MM.1S (cell line): ENCODE measurements at places on chromosomes 1 and 21.

- no peak for DNase-seq
Measured at GRCh38 chr1:34186741-34187494, 10.2 kb downstream of the C1orf94 start.

- DNase-seq = no peak
Measured at GRCh38 chr1:33824321-33824720, 39.6 kb upstream of the HMGB4 start.

GRCh38 chr1:245418077-245418476, 263.3 kb downstream of the KIF26B start:
- no peak for DNase-seq

GRCh38 chr1:179094818-179095217, 12.9 kb downstream of the TOR3A start:
- no peak for DNase-seq

DNA sequence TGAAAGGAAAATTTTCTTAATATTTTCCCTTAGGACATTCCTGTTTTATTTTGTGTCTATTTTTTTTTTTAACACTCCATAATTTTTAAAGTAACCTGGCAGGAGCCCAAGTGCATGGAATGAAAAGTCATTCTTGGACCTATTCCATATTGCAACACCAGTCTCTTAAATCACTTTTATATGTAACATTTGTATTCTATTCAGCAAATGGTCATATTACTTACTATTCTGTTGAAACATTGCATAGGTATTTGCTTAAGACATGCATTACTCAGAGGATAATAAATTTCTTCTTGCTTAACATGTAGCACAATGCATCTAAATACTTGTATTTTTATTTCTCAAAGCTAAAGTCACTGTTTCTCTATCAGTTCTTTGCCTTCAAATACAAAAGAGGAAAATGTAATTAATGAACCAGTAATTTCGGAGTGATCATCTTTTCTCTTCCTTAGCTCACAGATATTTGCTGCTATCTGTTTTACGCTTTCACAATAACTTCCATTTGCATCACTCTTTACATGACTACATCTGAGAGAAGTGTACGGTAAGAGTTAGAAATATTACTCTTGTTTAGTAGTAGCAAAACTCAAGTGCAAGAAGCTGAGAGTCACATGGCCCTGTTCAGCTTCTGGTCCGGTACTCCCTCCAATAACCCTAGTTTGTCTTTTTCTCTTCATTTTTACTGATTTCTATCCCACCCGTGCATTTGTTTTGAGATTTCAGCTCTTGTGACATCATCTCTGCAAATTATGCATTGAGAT, 394.8 kb downstream of the USP25 start:
- DNase-seq = no peak

GRCh38 chr1:241579434-241579833, 47.3 kb downstream of the KMO start:
- no peak for DNase-seq

DNA sequence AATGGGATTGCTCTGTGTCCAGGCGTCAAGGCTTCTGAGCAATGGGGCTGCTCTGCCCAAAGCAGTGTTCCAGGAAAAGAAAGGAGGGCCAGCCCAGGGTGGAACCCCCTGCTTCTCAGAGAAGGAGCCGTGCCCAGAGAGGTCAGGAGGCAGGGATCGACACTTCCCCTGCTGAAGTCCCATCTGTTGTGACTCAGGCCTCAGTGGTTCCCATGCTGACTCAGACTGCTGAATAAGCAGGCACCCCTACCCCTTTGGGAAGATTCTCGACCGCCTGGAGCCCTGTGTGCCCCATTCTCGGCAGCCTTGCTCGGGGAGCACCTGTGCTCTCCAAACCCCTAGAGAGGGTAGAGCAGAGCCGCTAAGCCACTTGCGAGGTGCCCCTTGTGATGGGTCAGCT, 23.9 kb downstream of the PKP1 start:
- DNase-seq = no peak

DNA sequence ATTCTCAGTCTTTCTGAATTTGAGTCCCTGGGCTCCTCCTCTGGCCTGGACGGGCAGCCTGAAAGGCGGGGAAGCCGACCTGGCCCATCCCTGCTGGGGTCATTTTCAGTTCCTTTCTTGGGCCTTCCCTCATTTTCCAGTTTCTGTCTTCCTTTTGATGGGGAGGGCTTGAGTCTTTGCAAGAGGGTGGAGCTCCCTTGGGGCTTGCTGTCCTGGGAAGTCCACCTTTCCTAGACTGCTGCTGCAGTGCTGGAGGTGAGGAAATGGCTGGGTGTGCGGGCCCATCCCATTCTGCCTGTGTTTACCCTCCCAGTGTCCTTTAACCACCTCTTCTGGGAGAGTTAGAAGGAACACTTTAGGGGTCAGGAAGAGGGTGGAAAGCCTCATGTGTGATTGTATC, 40.4 kb upstream of the SYNC start:
- DNase-seq = no peak

GRCh38 chr1:17540255-17541001, 930 bp downstream of the ARHGEF10L start:
- no peak for DNase-seq

- no peak for DNase-seq
Measured at GRCh38 chr21:42796327-42797062, 82.8 kb downstream of the WDR4 start.

- no peak for DNase-seq
Measured at GRCh38 chr1:25613091-25613490, 3.5 kb upstream of the MAN1C1 start.

GRCh38 chr1:185426848-185427247, 109.8 kb upstream of the IVNS1ABP start:
- no peak for DNase-seq

DNA sequence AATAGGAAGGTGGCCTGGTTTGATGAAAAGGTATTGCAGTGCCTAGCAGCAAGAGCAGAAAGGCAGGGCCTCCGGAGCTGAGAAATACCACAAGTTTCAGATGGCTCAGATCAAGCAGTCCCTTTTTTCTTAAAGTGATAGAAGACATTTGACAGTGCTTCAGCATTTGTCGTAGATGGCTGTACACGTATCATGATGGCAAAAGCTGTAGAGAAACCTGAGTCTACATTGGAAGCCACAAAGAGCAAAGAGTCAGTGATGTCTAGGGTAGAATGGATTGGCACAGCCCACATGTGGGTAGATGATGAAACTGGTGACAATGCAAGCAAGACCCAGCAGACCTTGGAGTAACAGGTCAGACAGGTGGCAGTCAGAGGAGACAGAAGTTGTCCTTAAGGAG, 101.3 kb upstream of the ARTN start:
- peak; percentile 88 for DNase-seq

DNA sequence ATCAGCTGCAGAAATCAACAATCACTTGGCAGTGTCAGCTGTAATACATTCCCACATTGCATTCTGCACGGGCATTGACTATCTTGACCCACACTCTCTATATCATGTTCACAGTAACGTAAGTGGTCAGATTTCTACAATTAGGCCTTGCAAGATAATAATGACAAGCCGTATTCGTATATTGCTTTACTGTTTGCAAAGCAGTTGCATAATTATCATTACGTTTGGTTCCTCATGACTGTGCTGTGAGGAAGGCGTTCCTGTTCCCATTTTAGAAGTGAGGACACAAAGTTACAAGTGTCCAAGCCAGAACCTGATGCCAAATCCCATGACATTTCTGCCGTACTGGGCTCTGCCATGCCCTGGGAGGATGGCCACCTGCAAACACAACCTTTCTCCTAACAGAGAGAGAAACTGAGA, 53.5 kb upstream of the TARBP1 start:
- no peak for DNase-seq

- no peak for DNase-seq
Measured at GRCh38 chr1:201028461-201028889, 5.0 kb upstream of the KIF21B start.

DNA sequence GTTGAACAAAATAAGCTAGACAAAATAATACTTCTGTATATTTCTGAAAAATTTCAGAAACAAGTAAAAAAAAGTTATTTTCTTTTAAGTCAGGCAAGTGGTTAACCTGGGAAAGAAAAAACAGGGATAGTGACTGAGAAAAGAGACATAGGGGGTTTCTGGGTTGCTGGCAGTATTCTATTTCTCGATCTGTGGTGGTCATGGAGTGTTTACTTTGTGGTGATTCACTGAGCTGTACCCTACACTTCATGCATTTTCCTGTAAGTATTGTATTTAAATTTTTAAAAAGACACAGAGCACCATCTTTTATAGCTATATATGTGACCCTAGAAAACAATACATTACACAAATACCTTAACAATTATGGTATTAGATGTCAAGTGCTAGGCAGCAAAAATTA, 58.2 kb downstream of the ZNF644 start:
- DNase-seq = no peak

DNA sequence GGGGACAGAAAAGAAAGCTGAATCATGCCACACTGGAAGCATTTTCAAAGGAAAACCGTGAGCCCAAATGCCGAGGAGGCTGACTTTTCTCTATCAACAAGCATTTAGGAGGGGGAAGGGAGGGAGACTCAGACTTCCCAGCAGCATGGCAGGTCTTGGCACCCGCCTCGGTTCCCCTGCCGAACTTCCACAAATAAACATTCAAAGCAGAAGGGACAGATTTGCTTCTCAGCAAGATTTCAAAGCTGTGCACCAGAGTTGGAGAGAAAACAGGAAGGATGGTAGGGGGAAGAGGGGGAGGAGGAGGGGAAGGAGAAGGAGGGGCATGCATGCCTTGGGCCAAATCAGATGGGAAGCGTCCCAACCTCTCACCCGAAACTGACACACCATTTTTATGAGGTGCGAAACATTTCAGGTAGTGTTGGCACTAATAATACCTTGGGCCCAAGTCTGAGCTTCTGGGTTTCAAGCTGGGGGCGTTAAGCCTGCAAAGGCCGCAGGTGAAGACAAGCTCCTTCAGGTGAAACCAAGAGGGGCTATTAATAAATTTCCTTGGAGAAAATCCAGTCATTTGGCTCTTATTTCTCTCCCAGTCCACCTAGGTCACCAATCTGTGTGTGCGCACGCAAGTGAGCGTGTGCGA, 26.4 kb downstream of the ABCA4 start:
- DNase-seq = no peak

- DNase-seq = no peak
Measured at GRCh38 chr1:233331676-233332519, 4.4 kb downstream of the MAP3K21 start.

DNA sequence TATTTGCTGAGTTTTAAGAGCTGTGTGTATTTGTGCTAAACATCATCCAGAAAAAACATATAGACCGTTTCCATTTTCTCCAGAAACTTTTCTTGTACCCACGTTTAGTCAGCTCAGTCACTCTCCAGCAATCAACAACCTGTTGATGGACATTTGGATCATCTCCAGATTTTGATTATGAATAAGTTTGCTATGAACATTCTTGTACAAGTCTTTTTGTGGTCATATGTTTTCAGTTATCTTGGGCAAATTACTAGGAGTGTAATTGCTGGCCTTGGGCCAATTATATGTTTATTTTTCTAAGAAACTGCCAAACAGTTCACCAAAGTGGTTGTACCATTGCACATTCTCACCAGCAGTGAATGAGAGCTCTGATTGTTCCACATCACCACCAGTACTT, 221.8 kb downstream of the CENPF start:
- DNase-seq = no peak

DNA sequence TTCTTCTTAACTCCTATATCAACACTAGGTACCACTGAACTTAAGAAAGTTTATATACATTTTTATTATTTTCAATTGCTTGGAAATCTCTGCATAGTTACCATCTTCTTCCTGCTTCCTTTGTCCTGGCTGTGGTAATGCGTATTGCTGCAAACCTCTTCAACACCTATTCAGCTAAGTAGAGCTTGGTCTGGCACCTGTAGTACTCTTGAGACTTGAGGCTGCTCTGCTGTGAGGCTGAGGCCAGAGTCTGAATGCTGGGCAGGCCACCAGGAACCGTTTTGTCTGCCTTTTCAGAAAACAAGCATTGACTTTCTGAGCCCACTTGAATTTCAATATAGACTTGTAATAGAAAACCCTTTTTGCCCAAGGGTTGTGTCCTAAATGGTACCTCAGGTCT, 52.0 kb upstream of the RGS2 start:
- no peak for DNase-seq

GRCh38 chr21:43764576-43765495, 11.3 kb downstream of the CSTB start:
- DNase-seq = no peak

- DNase-seq = peak; percentile 73
Measured at GRCh38 chr1:203127666-203128430, at the start of gene ADORA1. ADORA1 (plus strand) TSS chr1:203127726; CDS start chr1:203128842, 1,116 bp downstream.

- DNase-seq = no peak
Measured at GRCh38 chr1:78038071-78038470, 7.7 kb upstream of the GIPC2 start.

DNA sequence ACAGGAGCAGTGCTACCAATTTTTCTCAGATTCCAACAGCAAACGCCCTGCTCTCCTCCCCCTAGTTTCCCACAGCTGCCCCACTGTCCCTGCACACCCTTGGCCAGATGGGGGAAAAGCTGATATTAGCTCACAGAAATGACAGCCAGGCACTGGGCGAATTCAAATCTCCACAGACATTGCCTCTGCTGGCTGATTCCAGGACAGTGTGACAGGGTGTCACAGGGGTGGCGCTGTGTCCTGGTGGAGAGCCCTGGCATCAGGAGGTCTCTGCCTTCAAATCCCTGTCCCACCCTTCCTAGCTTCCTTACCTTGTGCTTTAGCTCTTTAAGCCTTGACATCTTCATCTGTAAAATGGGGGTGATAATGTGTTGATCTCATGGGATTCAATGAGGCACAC, 10.4 kb downstream of the OLIG1 start:
- DNase-seq = no peak

GRCh38 chr1:26046246-26047095, 553 bp upstream of the SLC30A2 start:
- no peak for DNase-seq

- peak; percentile 38 for DNase-seq
Measured at GRCh38 chr1:194776657-194777056, 1590.2 kb upstream of the B3GALT2 start.

GRCh38 chr1:228021355-228022030, 14.7 kb downstream of the WNT3A start:
- DNase-seq = no peak

- peak; percentile 48 for DNase-seq
Measured at GRCh38 chr1:117607471-117607870, 1.6 kb downstream of the TENT5C start.

DNA sequence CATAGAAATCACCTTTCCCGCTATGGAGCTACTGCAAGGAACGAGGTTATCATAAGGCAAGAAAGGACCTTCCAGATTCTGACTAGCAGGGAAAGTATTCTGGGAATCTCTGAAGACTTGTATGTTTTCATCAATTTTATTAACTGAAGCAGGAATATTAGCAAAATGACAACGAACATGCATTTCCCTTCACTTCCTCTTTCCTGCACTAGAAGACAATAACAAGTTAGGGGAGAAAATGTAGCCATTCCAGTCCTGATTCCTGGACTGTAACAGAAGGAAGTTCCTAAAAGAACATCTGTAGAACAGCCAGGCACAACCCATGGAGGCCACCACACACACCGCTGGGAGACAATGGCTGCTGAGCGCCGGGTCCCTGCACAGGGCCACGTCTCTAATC, 106.8 kb downstream of the RAVER2 start:
- no peak for DNase-seq
